Left renal cortex interstitium (tissue), 4 donors: ENCODE measurements at places on chromosomes 11 and 22. TPM values are rescaled to one million over a fixed set of nuclear protein-coding genes. Genes with fewer than 3 reads are reported as not detected.

DNA sequence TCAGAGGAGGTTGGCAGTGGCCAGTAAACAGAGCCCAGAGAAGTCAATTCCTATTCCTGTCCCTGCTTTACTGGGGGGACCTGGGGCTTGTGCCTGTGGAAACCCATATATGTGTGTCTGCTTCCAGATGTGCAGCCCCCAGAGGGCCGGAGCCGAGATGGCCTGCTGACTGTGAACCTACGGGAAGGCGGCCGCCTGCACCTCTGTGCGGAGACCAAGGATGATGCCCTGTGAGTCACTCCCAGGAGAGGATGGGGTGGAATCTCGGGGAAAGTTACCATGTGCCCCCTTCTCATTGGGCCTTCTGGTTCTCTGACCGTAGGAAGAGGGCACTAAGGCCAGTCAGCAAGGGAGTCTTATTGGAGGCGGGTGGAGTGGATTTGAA is 5.3 kb downstream of the PLEKHB1 start:
- no peak for DNase-seq

DNA sequence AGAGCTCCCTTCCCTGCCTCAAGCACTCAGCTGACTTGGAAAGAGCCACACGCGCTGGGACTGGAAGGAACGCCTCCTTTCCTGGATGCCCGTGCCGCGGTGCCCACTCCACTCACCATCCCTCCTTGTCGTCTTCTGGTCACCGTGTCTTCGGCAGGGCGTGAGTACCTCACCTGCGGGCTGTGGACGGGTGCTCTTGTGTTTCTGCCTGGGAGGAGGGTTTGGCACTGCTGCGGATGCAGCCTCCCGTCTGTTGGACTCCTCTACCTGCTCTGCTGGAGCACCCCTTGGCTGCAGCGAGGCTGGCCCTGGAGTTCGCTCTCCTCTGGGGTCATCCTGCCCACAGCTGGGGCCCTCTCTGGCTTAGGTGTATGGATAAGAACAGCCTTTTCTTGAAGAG is 612.7 kb downstream of the BRD1 start:
- no peak for DNase-seq

GRCh38 chr11:69073469-69073868 is 24.7 kb downstream of the TPCN2 start:
- no peak for DNase-seq

DNA sequence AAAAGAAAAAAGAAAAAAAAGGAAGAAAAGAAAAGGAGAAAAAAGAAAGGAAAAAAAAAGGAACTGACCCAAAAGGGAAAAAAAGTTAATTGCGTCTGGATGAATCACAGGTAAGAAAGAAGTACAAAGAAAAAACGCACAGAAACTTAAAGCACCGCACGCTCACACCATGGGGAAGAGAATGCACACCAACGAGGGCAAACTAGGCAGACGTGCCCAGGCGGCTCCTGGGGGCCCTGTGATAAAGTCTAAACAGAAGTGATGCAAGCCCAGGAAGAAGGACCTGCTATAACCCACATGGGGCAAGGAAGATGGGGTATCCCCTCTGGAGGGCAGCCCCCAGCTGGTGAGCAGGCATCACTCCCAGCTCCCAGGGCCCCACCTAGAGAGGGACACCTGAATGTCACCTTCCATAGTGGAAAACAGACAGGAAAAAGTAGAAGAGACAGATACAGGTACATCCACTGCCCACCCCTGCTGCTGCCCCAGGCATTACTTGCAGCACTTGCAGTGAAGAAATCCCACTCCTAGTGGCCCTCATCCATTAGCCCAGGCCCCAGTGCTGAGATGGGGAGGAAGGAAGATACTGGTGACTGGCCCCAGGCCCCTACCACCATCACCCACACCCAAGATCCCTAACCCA is 28.9 kb downstream of the NAP1L4 start:
- no peak for DNase-seq

DNA sequence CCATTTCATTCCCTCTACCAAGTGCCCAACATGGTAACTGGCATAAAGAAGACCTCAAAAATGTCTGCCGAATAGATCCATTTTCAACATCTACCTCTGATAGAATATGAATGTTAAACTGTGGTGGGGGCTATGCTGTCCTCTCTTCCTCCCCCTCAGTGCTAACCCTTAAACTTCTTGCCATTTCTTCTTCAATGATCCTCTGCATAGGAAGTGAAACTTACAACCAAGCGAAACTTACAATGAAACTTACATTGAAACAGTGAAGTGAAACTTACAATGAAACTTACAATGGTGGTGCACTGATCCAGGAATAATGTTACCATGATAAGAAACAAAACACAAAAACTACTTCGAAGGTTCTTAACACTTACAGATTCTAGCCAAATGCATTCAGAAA is 4.7 kb downstream of the RTCB start:
- DNase-seq = no peak

The OR51B5 gene
- 0.64 TPM for polyA plus RNA-seq

The KCNK4 gene
- polyA plus RNA-seq = not detected

DNA sequence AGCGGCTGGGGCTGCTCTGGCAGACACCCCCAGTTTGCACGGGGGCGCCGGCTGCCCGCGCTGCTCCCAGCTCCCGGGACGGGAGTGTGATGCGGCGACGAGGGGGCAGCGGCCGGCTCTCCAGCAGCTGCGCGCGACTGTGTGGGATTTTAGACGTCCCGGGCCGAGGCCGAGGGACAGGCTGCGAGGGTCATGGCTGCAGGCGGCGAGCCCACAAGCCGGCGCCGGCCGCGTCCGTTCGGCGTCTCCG is 159 bp downstream of the FZD4 start:
- DNase-seq = no peak

- no peak for DNase-seq
Measured at GRCh38 chr11:10529279-10529678, 11.7 kb downstream of the RNF141 start.

DNA sequence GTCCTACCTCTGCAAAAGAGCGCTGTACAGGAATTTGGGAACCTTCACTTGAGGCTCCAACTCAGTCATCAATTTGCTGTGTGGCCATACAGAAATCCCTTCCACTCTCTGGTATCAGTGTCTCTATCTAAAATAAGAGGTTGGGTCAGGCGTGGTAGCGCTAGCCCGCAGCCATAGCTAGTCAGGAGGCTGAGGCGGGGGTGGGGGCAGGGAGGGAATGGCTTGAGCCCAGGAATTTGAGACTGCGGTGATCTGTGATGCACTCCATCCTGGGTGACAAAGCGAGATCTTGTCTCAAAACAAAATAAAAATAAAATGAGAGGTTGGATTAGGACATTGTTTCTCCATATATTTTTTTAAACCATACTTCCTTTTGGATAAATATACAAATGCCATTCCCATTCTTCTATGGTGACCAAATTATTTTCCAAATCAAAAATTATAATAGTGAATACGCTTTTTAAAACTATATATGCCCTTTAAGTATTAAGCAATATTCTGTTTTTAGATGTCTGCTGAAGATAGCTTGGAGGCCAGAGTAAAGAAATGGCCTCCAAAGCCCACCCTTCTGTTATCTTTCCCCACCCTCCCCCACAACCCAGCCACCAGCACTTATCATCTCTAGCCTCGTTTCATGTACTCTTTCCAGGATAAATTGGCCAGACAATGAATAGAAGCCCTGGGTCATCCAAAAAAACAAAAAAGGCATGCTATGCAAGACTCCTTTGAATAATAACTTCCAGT is 87.2 kb downstream of the PLEKHA7 start:
- no peak for DNase-seq

DNA sequence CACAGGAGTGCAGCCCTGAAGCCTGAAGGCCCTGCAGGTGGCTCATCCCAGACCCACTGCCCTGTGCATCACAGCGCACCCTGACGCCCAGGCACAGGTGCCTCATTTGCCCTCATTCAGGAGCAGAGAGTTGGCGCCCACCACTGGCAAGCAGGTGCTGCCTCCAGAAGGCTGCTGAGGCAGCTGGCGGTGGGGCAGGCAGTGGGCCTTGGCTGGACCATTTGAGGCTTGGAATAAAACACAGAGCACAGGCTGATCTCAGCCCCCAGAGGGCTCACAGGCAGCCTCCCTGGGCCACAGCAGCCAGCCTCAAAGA is 1151.9 kb downstream of the BRD1 start:
- no peak for DNase-seq

DNA sequence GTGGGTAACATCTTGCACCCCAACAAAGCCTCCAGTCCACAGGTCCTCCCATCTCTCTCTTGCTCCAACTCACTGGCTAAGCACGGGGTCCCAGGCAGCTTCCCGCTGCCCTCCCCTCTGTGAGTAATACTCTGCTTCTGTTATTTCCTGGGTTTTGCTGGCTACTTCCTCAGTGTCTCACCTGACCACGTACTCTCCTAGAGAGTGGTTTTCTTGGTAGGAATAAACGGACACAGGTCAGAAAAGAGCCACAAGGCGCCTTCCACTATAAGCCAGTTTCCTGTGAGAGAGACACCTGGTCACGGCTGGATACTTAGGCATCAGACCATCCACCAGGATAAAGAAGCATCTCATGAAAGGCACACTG is 36.0 kb downstream of the ARRB1 start:
- DNase-seq = no peak

DNA sequence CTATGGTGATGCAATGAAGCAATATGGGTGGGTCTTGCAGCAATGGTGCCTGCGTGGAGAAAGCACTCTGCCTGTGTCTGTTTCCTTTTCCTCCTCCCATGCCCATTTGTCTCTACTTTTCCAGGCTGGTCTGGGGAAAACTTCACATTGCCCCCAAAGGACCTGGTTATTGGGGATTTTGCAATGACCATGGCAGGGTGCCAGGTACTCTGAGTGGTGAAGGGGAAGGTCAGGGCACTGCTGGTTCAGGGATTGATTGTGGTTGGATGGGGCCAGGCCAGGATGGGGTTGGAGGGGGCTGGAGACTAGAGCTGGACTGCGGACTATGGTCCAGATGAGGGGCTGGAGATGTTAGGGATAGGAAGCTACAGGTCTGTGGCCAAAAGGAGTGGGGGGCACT is 92.1 kb downstream of the INSC start:
- DNase-seq = no peak

DNA sequence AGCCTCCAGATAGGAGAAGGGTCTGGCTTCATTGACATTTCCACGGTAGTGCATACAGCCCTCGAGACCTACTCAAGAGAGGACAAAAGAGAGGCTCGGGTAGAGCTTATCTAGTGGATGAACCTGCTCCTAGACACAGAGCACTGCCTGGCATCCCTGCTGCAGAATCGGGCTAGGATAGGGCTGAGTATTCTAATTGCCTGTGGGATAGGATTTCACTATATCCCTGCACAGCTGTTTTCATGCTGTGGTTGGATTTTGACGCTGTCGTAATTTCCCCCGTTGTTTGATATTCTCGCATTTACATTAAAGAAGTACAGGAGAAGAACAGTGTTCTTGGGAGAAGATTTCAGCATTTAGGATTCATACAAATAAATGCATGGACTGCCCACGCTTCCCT is 107.8 kb downstream of the KIRREL3 start:
- no peak for DNase-seq

GRCh38 chr22:49295851-49296560 is 531.7 kb downstream of the BRD1 start:
- DNase-seq = no peak

The PSMC3 gene
- polyA plus RNA-seq = 176 TPM

DNA sequence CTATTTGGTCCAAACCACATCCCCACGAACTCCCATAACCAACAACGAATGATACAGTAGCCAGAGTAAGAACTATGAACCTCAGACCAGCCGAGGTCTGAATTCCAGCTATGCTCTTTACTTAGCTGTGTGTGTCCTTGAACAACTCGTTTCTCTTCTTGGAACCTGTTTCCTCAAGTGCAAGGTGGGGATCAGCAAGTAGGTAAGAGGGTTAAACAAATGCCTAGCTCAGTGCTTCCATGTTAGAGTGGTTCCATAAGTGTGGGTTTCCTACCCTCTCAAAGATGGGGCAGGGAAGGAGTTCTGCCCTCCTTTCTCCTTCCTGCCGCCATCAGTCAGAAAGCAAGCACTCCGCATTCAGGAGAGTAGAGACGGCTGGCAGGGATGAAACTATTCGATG is 283.4 kb upstream of the SYN3 start:
- no peak for DNase-seq

GRCh38 chr11:643366-643765 is 6.3 kb downstream of the DRD4 start:
- no peak for DNase-seq

- DNase-seq = no peak
Measured at GRCh38 chr22:41217553-41218157, 12.5 kb downstream of the L3MBTL2 start.

GRCh38 chr11:120102864-120103122 is 35.1 kb downstream of the TRIM29 start:
- no peak for DNase-seq

DNA sequence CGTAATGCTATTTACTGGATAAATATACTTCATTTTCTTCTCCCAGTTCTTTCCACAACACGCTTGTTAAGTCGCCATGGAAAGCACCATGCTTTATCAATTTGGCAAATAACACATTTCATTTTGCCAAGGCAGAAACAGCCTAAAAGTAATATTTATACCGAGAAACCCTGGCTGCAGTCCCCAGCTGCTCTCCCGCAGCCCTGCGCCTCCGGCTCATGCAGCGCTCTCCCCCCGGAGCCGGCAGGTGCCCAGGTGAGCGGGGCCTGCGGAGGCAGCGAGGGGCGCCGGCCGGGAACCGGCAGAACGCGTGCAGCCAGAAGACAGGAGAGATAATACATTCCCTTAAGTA is 681 bp upstream of the ARHGEF12 start:
- DNase-seq = no peak

GRCh38 chr11:1933416-1934334 is 13.5 kb upstream of the MRPL23 start:
- DNase-seq = no peak

DNA sequence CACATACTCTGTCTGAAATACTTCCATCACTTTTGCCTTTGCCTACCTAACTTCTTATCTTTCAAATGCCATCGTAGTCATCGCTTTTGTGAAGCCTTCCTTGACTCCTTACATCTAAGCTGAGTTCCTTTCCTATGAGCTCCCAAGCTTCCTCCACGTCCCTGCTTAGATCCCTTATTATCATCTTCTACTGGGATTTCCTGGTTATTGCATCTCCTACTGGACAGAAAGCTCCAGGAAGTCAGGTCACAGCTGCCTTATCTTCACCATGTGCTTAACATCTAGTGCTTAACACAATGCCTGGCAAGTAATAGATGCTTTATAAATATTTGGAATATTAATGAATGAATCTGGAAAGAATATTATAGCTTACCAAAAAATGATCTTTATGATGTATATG is 5.9 kb downstream of the YPEL4 start:
- DNase-seq = no peak

GRCh38 chr11:5486003-5486402 is 2.5 kb upstream of the OR52D1 start:
- no peak for DNase-seq

The MYEOV gene
- polyA plus RNA-seq = 3.5 TPM
